ENCODE measurements at places on chromosomes 3 and 15.

GRCh38 chr3:129182390-129183185, 1.1 kb downstream of the CNBP start:
- no peak for DNase-seq

DNA sequence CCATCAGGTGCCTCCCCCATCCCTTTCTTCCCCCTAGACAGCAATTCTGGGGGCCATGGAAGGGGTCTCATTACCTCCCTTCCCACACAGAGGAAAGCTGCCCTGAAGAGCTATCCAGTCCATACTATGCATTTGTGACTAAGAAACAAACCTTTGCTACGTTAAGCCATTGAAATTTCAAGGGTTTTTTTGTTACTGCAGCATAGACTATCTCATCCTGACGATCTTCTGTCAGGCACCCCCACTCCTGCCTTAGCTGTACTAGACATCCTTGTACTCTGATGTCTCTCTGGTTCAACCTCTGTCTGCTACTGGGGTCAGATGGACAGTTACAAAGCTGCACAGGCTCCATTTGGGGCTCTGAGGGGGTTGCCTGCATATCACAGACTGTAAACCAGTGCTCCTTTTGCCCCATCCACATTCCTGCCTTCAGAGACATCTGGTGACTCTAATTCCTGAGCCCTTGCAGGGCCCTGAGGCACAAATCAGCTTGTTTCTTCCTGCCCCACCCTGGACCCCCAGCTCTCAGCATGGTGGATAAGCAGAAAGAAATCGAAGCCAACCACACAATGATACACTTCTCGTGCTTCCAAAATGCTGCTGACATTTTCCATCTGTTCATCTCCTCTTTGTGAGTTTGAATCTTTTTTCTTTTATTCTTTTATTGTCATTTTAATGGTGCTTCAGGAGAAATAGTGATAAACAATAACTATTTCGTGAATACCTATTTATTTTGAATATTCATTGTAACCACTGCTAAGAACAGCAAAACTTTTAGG, 21.6 kb upstream of the NSMCE3 start:
- DNase-seq, result no peak

DNA sequence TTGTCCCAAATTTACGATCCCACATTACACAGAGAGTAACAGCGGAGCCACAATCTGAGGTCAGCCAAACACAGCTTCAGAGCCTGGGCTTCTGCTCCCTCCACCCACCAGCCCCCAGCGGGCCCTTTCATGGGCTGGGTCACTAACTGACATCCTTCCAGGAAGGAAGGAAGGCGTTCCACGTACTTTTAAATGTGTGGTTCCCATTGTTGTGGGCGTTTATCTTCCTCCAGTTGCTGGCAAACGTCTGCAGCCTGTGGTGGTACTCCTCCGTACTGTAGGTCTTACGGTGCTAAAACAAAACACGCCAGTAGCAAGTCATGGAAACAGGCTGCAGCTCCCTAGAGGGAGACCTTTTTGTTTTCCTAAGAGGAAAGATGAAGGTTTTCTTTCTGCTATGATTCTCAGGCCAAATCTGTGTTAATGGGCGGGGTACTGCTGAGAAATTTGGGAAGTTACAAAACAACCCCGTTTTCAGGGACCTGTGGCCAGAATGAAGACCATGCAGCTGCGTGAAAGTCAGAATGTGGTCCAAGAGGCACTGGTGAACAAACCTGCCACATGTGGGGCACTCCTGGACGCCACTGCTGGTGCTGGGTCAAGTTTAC, 7.6 kb downstream of the CTSH start:
- no peak for DNase-seq

DNA sequence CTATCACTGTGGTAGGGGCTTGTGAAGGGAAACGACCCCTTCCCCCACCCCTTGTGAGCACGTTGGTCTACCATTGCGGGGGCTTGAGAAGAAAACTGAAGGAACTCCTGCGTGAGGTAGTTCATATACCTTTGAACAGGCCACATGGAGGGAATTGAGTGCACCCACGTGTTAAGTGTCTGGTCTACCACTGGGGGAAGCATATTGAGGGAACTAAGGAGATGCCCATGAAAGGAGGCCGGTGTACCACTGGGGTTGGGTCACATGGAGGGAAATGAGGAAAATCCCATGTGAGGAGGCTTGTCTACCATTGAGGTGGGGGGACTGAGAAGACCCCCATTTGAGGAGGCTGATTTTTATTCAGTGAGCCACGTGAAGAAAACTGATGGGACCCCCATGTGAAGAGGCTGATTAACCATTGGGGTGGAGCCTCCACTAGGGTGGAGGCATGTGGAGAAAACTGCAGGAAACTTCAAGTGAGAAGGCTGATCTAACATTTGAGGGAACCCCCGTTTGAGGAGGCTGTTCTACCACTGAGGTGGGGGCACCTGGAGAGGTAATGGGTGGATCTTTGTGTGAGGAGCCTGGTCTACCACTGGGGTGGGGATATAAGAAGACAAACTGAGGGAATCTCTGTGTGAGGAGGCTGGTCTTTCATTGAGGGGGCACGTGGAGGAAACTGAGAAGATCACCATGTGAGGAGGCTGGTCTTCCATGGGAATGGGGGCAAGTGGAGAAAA, 163.2 kb downstream of the FBLN2 start:
- DNase-seq, result no peak

DNA sequence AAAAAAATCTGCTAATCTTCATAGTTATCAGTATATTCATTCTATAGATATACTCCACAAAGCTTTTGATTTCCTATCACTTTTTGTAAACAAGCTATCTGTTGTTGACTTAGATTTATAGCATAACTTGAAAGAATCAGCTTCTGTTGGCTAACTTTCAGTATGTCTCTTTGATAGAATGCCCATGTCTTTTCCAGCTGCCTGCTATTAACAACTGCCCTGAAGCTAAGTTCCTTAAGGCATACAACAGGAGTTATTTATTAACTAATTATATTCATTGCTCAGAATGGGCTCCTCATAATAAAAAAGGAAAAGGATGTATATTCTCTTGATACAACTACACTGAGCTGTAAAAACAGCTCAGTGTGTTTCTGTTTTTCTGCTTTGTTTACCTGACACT, 293.9 kb downstream of the TUSC7 start:
- DNase-seq, result no peak

- DNase-seq, result no peak
These were observed 76.0 kb upstream of the HACD2 start for GRCh38 chr3:123660900-123661299.

DNA sequence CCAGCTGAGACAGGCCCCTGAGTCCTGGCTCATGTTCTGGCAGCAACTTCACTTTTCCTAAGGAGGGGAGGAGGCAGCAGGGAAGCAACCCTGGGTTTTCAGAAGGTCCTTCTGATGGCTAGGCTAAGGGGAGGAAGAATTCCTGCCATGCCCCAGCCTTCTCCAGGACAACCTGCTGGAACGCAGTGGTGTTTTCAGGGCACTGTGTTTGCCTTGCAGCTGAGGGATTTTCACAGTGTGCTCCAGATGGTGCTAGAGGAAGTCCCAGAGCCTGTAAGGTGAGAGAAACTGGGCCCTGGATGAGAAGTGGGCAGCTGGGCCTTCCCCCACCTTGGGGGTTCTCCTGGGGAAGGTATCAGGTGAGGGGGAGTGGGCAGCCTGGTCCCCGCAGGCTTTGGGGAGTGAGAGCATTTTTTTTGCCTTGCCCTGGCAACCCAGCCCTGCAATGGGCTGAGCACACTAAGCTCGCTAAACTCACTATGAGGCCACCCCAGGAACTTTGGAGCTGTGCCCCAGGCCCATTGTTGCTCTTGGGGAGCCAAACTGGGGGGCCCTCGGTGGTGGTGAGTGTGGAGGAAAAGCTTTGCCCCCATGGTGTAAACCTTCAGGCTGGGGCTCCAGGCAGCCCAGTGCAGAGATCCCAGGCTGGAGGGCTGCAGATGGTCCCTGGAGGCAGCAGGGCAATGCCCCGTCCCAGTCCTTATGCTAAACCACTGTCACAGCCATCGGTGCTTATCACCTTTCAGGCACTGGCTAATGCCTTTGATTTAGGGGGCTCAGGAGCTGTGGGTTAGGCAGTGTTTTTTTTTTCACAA, 41.1 kb downstream of the ACAA1 start:
- DNase-seq, result no peak

DNA sequence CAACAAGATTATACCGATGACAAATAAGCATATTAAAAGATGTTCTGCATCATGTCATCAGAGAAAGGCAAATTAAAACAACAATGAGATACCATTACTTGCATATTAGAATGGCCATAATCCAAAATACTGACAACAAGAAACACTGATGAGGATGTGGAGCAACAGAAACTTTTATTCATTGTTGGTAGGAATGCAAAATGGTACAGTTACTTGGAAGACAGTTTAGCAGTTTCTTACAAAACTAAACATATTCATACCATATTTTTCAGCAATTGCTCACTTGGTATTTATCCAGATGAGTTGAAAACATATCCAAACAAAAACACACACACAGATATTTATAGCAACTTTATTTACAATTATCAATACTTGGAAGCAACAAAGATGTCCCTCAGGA, 160.9 kb upstream of the MME start:
- DNase-seq, result no peak

GRCh38 chr15:65292938-65293518, 2.8 kb upstream of the RNU5A-1 start:
- no peak for DNase-seq

DNA sequence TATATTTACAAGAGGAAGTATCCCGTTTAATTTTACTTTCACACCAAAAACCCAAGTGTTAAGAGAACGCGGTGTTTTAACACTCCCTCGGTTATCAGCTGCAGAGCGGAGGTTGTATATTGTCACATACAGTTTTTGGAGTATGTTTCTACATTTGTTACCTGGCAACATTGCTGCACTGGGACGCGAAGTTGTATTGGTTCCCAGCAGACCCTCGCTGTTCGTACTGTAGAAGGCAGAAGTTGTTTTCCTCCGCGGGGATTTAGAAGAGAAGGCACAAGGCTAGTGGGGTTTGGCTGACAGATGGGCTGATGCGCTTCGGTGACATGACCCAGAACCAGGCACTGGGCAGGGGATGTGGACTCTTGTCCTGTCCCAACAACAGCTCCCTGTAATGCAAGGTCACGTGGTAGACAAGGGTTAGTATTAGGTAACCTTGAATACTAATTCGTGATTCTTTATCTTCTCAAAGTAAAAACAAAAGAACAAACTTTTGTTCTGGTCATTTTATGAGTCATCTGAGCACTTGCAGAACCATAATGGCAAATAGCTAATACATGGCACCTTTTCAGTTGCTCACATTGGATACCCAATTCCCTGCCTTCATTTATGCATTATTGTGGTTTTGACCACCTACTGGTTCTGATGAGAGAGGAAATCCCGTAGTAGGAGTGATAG, 230.4 kb upstream of the BHLHE40 start:
- DNase-seq, result no peak

DNA sequence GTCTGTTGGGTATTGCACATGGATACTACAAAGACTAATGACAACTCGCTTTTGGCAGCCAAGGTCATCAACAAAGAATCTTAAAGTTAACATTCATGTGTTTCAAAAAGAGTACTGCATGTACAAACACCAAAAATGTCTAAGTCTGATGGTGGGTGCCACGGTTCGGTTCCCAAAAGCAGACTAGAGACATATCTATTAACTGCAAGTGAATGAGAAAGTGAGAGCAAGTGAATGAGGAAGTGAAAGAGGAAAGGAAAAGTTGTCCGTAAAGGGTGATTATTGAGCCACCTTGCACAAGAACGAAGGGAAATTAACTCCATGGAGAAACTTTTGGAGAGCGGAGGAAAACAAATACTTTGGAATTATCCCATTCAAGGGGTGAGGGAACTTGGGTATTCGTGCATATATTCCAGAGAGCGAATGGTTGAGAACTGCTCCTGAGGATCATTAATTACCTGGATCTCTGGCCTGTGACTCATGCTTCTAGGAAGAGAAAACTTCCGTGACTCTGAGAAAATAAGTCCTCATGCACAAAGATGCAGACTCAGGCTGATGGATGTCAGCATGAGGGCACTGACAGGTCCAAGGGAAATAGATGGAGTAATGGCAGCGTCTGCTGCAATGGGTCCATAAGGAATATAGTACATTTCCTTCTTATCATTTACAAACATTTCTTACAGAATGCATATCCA, 336.5 kb upstream of the TGFBR2 start:
- DNase-seq, result no peak

DNA sequence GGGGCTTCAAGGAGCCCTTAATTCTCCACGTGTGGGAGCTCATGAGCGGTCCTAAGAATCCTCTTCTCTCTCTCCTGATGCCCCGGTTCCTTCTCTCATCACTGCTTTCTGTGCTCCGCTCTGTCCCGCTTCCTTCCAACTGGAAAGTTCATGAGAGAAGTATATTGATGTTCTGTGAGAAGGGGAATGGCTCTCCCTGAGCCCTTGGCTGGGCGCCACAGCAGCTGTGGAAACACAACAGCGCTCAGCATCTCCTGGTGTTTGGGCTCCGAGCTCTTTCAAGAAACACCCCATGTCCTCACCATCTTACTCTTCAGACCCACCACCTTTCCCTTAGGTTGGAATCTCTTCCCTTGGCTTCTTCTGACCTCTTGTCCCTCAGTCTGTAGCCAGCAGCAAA, 161.7 kb downstream of the VGLL4 start:
- no peak for DNase-seq

GRCh38 chr3:187497052-187497451, 128.9 kb downstream of the RTP4 start:
- DNase-seq, result no peak

DNA sequence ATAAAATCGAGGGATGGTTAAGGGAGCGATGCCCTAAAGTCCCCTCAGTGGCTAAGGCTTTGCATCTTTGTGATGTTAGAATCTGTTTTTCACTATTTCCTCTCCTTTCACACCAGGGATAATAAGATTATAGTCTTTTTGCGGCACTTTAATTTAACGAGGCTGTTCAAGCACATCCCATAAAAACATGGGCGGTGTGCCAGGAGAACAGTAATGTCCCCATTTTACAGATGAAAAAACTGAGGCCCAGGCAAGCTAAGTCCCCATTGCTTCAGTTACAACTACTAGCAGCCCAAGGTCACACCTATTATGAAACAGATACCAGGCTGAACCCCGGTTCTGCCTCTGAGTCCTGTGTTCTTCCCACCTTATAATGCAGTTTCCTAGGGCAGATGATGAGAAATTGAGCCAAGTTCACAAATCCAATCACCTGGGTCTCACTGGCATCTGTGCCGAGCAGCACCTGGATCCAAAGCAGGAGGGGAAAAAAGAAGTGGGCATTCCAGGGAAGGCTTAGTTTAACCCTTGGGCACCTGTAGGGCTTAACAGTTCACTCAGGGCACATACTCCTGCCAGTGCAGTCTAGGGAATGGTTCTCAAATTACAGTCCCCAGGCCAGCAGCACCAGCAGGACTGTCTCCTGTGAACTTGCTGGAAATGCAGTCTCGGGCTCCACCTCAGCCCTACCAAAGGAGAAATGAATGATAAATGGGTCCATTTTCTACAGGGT, 169.3 kb downstream of the RAB11A start:
- DNase-seq, result no peak

DNA sequence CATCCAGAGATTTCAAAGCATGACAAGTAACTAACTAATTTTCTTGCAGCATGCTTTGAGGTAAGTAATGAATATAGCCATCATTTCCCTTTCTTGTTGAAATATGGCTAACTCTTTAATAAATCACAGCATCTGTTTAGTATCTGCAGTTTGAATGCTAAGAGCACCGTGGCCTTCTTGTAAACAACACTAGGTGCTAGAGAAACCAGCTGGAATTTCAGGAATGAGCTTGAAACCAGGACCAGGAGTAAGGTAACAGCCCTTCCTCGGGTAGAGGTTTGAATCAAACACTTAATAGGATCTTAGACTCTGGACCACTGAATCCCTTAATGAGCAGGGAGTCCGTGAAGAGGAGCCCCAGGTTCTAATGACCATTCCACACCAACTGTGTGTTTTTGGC, 13.6 kb downstream of the CALML4 start:
- DNase-seq, result no peak

- DNase-seq, result no peak
These were observed 35.3 kb upstream of the SEMA4B start for GRCh38 chr15:90165659-90166489.
